ENCODE measurements at places on chromosomes 7 and 10.

DNA sequence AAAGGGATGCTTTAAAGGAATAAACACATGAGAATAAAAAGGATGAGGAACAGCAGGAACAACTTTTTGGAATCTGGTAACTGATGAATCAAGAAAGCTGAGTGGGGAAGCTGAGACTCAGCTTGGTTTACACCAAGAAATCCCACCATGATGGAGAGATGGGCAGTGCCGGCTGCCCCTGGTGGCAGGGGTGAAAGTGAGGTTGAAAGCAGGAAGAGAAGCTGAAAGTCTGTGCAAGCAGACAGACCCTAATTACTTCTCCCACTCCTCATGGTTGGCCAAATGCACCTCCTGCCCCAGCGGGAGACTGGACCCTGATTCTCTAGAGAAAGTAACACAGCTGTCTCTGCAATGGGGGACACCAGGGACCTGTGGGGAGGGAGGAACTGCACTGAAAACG, 57.6 kb upstream of the NANOS1 start:
- no peak for DNase-seq

DNA sequence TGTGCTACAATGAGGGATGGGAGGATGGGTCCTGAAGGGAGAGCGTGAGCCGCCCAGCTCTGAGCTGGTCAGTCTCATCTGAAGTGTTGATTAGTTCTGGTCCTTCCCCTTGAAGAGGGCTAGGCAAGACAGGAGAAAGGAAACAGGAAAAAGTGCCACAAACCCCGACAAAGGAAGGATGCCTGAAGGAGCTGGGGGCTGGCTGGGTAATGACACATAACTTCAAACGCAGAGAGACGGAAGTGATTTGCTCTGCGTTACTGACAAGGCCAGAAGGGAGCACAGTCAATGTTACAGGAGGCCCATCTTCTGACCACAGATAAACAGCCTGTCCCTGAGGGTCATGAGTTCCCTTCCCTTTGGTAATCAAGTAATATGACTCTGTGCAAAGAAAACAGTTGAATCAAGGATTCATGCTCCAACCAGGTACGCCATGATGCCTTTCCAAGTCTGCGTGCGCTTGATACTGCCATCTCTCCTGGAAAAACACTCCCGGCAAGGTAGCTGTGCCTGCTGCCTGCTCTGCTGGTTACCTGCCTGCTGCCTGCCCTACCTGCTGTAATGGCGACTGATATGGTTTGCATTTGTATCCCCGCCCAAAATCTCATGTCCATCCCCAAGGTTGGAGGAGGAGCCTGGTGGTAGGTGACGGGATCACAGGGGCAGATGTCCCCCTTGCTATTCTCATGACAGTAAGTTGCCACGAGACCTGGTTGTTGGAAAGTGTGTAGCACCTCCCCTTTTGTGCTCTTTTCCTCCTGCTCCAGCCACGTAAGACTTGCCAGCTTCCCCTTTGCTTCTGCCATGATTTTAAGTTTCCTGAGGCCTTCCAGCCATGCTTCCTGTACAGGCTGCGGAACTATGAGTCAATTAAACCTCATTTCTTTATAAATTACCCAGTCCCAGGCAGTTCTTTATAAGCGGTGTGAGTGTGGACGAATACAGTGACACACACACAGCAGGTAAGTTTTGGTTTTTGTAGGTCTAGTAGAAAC, 57.9 kb downstream of the GRB10 start:
- DNase-seq = no peak

DNA sequence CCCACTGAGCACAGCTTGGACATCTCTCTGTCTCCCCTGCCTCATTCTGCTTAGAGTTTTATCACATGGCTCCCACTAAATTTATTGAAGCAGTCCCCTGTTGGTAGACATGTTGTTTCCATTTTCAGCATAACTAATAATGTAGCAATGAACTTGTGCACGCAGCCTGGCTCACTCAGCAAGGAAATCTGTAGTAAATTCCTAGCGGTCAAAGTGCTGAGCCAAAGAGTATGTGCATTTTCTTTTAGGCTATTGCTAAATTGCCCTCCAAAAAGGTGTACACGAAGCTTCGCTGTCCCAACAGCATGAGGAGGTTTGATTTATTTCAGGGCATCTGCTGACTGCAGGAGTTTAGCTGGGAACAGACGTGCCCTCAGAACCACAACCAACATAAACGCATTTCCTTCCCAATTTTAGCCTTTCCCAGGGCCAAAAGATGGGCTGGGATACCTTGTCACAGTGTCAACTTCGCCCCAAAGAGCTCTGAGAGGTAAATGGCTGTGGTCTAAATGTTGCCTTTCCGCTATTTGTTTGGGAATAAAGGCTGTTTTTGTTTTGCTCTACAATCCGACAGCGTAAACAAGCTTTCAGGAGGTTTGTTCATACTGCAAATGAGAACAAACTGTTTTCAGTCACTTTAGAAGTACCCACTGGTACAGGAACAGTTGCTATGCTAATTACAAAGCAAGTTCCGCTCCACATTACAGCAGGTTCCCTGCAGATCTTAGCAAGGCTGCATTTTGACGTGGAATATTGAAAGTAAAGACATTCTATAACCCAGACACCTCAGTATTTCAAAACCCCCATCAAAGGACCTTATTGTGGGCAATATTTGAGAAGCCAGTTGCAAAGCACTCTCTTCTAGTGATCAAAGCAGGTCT, 16.8 kb downstream of the VSIR start:
- no peak for DNase-seq

DNA sequence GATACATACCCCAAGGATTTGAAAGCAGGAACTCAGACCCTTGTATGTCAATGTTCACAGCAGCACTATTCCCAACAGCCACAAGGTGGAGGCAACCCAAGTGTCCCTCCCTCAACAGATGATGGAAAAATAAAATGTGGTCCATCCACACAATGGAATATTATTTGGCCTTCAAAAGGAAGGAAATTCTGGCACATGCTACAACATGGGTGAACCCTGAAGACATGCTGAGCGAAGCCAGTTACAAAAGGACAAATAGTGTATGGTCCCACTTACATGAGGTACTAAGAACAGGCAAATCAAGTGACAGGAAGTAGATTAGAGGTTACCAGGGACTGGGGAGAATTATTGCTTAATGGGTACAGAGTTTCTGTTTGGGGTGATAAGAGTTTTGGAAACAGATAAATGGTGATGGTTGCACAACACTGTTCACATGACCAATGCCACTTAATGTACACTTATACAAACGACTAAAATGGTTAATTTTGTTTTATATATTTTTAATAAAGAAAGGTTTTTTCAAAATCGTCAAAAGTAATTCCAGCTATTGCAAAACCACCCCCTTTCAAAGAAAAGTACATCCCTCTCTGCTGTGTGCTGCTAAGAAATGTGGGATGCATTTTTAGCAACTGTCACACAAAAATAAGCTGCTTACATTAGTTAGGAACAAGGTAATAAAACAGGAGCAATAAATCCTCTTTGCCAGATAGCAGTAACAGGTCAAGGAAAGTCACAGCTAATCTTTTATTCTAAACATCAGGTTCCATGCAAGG, 85.7 kb downstream of the GRB10 start:
- no peak for DNase-seq

- no peak for DNase-seq
Measured at GRCh38 chr7:109836016-109836415, 1254.9 kb upstream of the LRRN3 start.

- no peak for DNase-seq
Measured at GRCh38 chr10:62514079-62514693, 140.0 kb downstream of the ZNF365 start.

- DNase-seq = no peak
Measured at GRCh38 chr10:79140085-79140793, 71.5 kb downstream of the ZMIZ1 start.

GRCh38 chr7:152894295-152895170, 135.0 kb downstream of the ACTR3B start:
- no peak for DNase-seq

DNA sequence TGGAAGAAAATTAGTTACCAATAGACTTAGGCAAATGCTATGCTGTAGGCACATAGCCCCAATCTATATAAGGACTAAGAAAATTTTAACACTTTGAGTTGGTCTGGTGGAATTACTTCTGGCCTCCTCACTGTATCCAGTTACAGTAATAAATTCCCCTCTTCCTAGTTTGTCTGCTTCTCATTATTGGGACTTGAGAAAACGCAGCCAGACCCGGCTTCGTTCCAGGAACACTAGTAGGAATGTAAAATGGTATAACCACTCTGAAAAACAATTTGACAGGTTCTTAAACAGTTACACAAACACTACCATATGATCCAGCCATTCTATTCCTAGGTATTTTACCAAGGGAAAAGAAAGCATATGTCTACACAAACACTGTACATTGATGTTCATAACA, 150.2 kb downstream of the VPS50 start:
- DNase-seq = no peak

GRCh38 chr7:21656796-21657195, 114.0 kb downstream of the DNAH11 start:
- no peak for DNase-seq

DNA sequence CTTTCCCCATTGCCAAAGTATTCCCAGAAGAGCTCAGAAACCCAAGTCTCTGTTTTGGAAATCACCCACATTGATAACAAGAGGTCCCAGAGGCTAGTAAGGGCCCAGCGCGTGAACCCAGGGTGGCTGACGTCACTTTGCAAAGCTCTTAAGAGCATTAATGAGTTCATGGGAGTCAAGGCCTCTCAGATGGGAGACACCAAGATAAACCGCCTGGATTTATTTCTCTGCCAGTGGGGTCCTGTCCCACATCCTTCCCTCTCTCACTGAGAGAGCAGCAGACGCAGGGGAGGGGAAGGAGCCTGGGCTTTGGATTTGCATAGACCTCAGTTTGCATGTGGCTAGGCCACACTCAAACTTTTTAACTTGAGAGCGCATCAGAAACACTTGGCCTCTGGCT, 184.8 kb upstream of the PDE1C start:
- DNase-seq = no peak

- DNase-seq = no peak
Measured at GRCh38 chr10:83373671-83374070, 765.6 kb upstream of the GHITM start.

DNA sequence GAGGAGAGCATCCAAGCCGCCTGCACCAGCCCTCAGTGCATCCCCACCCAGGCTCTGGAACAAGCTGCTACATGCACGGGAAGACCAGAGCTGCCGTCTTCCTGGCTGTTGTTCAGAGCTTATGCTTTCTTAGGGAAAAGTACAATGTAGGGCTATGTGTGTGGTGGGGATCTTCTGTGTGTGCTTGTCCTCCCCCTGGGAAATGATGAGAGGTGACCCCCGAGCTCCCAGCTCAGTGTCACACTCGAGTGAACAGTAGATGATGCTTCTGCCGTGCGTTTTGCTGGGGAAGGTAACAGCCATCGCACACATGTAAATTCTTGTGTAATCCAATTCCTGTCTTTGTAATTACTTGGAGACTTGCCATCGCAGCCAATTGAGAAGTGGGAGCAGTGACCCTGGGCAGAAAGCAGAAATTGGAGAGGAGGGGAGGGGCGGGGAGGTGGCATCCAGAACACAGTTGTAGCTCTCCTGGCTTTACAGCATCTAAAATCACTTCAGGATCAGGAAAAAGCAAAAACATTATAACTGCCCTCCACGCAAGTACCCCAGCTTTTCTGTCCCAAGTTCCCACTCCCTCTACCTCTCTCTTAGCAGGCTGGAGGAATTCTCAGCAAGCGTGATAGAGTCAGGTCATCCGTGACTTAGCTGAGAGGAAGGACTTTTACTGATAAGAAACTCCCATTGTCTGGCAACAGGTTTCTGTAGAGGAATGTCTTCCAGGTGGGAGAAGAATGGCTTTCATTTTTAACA, 149.6 kb downstream of the TCF7L2 start:
- no peak for DNase-seq

GRCh38 chr7:155951554-155952158, 139.4 kb upstream of the SHH start:
- no peak for DNase-seq

GRCh38 chr7:52775876-52776275, 259.6 kb upstream of the POM121L12 start:
- no peak for DNase-seq

- DNase-seq = no peak
Measured at GRCh38 chr7:29795696-29796580, 10.4 kb upstream of the WIPF3 start.

DNA sequence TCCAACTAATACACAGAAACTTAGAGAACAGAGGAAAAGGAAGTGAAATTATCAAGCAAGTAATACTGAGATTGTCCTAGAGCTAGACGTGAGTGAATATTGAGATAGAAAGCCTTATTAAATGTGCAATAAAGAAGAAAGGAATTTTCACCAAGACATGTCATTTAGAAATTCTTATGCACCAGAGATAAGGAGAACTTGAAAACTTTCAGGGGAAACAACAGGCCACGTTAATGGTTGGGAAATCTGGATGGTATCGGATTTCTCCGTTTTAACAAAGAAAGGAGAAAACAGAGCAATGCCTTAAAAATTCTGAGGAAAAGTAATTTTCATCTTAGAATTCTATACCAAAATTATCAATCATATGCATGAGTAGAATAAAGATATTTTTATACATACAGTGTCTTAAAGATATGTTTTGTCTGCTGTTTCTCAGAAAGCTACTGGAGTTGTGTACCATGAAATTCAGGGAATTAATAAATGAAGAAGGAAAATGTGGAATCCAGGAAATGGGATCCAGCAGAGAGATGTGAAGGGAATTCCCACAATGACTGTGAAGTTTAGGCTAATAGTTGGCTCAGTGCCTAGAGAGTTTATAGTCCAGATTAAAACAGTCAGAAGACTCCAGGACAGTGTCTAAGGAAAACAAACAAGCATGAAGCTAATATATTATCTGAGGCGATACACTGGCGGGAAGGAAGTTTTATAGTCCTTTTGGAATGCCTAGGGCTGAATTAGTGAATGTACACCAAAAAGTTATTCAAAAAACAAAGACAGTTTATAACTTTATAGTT, 159.5 kb downstream of the PPP1R9A start:
- no peak for DNase-seq

DNA sequence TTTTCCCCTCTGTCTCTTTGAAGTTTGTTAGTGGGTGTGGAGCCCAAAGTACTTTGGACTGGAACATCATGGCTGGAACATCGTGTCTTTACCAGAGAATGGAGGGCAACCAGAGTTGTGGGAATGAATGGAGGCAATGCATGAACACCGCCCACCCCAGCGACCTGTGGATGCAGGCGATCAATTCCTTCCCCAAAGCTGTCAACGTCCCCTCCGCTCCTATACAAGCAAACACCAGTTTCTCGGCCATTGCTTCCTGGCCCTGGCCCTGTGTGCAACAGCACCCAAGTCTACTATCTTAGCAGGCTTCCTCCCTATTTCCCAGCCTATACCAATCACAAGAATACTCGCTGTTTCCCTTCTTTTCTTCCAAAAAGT, 62.6 kb downstream of the CARD11 start:
- DNase-seq = no peak

GRCh38 chr7:119037941-119038340, 813.4 kb downstream of the ANKRD7 start:
- DNase-seq = no peak
